GM13977 (cell line): ENCODE measurements at places on chromosomes 13 and 19.

DNA sequence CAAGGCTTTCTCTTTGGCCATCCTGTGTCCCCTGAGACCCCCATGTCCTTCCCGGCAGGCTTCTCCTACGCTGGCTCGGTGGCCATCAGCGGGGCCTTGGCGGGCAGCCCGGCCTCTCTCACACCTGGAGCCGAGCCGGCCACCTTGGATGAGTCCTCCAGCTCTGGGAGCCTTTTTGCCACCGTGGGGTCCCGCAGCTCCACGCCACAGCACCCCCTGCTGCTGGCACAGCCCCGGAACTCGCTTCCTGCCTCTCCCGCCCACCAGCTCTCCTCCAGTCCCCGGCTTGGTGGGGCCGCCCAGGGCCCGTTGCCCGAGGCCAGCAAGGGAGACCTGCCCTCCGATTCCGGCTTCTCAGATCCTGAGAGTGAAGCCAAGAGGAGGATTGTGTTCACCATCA lies 14.2 kb downstream of the PLEKHJ1 start:
- no peak for DNase-seq

DNA sequence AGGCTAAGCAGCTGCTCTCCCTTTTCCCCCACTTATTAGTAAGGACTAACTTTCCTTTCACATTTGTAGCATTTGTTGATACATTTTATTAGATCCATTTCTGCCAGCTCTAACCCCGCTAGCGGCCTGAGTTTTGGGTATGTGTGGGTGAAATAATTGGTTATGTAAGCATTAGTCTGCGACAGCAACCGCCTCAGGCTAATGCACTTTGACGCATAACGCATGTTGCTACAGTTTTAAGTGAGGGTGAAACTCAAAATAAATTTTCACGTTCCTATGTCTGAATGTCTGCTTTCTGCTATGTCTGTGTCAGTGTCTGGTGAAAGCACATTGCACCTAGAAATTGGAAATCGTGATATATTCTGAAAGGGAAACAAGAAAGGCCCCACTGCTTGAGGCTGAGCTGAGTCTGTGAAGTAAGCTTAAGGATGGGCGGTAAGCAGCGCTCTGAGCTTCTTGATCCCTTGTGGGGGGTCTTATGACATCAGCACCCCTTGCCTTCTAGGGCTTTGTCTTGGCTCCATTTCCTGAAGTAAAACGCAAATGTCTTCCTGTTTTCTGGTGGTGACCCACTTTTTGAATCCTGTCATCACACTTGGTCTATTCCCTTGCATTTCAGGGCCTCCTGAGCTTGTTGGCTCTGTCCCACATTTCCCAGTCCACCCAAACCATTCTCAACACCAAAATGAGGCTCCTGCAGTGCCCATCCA lies 648.3 kb upstream of the ARGLU1 start:
- DNase-seq: no peak

DNA sequence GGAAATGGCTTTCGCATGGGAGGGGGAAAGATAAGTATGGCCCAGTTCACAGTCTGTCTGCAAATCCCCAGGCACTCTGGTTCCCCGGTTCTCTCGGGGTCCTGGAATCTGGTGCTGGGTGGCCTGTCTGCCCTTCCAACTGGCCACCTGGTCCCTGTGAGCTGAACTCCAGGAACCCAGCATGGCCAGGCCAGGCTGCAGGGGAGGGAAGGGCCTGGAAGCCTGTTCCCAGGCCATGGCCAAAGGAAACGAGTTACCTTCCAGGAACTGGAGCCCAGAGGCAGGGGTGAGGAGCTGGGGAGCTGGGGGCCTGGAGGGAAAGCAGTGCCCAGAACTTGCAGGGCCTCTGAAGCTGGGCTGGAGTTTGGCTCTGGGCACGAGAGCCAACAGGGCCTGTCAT lies 19.1 kb upstream of the PNMA8C start:
- DNase-seq: no peak

- no peak for DNase-seq
Measured at GRCh38 chr19:19107654-19108053, 30.6 kb downstream of the TMEM161A start.

GRCh38 chr13:41788552-41788951 lies 172.4 kb downstream of the VWA8 start:
- no peak for DNase-seq

DNA sequence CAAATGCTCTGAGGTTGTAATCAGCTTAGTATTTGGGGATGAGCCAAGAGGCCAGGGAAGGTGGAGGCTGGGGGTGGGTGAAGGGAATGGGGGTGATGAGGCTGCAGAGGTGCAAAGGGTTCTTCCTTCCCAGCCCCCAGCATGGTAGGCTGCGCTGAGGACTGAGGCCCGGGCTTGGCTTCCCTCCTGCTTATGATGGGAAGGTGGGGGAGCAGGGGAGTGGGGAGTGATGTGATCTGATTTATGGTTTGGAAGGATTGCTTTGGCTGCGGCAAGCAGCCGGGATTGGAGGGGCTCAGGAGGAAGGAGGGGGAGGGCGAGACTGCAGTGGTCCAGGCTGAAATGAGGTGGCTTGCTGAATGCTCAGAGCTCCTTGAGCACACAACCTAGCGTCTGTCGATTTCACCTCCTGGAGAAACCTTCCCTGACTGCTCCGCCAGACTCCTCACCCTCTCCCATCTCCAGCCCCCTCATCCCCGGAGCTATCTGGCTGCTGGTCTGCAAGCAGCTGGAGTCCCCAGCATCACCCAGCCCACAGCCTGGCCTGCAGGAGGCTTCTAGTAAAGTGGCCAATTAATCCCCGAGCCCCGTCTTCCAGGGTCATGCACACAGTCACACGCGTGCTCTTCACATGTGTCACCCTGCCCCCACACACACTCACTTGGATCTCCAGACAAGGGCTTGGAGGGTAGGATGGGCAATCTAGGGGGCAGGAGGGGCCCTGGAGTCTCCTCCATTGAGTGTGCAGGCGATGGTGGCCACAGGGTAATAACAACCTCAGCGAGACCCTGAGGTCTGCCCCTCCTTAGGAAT lies 757 bp upstream of the CLEC11A start:
- no peak for DNase-seq

GRCh38 chr19:3471954-3472655 lies 8.2 kb downstream of the SMIM24 start:
- DNase-seq: peak; percentile 62

GRCh38 chr13:75739244-75739868 lies 103.2 kb downstream of the LMO7 start:
- peak; percentile 38 for DNase-seq
